ENCODE measurements at places on chromosomes 12 and 14.

GRCh38 chr14:105249182-105250007 lies 1.1 kb downstream of the BTBD6 start:
- no peak for DNase-seq

- no peak for DNase-seq
Observed at GRCh38 chr12:54442961-54443360, 23.9 kb upstream of the ITGA5 start.

- DNase-seq, result peak; percentile 22
Observed at GRCh38 chr14:44961151-44961553, 595 bp downstream of the KLHL28 start.

DNA sequence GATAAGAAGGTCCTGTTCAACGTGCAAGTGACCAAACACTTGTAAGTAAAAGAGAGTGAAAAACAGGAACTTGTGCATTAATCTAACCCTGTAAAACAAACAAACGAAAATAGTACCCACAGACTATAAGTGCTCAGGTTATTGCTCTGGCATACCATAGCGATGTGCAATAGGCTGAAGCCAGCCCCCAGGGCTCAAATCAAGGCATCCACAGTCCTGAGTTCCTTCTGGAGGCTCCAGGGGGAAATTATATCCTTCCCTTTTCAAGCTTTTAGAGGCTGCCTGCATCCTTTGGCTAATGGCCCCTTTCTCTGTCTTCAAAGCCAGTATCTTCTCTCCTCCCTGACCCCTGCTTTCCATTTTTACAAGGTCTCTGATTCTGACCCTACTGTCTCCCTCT lies 8.1 kb upstream of the CMAS start:
- no peak for DNase-seq

GRCh38 chr14:60807247-60807646 lies 72.7 kb downstream of the MNAT1 start:
- DNase-seq, result no peak

GRCh38 chr12:11965258-11965910 lies 105.4 kb upstream of the BCL2L14 start:
- DNase-seq, result no peak

DNA sequence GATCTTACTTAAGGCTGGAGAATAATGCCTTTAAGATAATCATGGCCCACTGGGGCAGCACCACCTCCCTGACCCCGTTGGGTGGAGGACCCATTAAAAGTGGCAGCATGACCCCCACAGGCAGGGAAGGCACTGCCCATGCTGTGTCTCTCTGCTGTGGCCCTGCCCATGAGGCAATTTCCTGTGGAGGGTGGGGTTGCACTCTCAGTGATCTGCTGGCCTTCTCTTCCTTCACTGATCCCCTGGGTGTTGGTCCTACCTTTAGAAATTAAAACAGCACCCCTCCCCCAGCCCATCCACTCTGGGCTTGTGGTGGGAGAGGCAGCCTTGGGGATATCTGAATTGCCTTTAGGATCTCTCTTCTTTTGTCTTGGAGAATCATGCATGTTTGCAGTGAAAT lies 17.3 kb downstream of the KLRK1 start:
- no peak for DNase-seq

GRCh38 chr14:58426670-58427280 lies 556 bp downstream of the TIMM9 start:
- peak; percentile 30 for DNase-seq

DNA sequence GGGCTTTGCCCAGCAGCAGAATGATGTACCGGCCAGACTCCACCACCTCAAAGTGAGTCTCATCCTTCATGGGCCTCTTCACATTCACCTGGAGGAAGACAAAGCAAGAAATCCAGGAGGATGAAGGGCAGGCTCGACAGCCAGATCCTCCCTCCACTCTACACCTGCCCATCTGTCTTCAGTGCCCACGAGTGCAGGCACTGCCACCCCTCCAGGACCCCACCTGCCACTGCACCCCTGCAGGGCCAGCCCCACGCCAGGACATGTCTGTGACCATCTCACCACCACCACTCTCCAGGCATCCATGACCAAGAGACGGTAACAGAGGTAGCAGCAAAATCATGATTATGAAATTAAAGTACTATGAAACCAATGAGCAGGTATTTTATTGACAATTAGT lies 84.3 kb upstream of the ANO2 start:
- no peak for DNase-seq

GRCh38 chr14:104091061-104091926 lies 5.8 kb downstream of the ASPG start:
- DNase-seq, result no peak

DNA sequence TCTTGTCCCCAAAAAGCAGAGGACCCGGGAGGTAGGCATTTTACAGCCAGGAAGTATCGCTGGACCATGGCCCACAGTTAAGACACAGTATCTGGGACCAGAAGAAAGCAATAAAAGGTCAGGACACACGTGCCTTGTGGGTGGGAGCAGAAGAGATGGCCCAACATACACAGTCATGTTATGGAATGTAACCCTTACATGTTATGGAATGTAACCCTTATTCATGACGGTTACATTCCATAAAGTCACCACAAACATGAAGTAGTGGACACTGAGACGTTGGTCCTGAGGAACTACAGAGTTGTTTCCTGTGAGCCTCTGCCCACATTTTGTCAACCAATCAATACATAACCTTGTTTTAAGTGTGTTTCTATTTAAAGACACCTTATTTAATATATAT lies 285.6 kb upstream of the FKBP4 start:
- no peak for DNase-seq

DNA sequence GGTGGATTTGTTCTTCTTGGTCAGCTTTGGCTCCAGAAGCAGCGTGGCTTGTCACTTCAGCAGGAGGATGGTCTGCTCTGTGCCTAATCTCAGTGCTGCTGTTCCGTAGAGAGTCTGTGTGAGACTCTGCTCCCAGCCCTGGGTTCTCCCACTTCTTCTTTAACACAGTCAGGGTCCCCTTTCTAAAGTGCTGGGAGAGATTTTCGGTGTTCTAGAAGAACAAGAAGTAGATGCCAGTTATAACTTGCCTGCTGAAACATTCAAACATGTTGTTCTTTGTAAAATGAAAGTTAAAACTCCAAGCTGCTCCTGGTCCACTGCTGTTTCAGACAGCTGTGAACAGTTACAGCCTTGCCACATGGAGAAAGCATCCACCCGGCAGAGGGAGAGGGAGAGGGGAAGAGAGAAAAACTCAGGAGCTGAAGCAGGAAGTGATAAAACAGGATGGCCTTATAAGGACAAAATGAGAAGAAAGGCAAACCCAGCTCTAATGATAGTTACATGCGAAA lies 55.2 kb upstream of the CERS5 start:
- no peak for DNase-seq

GRCh38 chr12:64650762-64651161 lies 40.5 kb downstream of the RASSF3 start:
- DNase-seq, result no peak

- DNase-seq, result no peak
Observed at GRCh38 chr12:29224572-29224971, 75.5 kb downstream of the FAR2 start.

- DNase-seq, result no peak
Observed at GRCh38 chr12:68159681-68160304, at the start of gene IFNG. IFNG (minus strand) TSS chr12:68159740; CDS start chr12:68159615, 125 bp downstream.

GRCh38 chr12:14768823-14769405 lies 34.4 kb downstream of the WBP11 start:
- peak; percentile 12 for DNase-seq

Measured in stimulated activated CD8-positive, alpha-beta memory T cell treated with anti-CD3 and anti-CD28 coated beads, Interleukin-2, amount 100 ng/mL, for 48 hours (primary cell).